ENCODE measurements at places on chromosomes 7 and 10.

GRCh38 chr10:50395851-50396250, 144.5 kb upstream of the ASAH2 start:
- no peak for DNase-seq

DNA sequence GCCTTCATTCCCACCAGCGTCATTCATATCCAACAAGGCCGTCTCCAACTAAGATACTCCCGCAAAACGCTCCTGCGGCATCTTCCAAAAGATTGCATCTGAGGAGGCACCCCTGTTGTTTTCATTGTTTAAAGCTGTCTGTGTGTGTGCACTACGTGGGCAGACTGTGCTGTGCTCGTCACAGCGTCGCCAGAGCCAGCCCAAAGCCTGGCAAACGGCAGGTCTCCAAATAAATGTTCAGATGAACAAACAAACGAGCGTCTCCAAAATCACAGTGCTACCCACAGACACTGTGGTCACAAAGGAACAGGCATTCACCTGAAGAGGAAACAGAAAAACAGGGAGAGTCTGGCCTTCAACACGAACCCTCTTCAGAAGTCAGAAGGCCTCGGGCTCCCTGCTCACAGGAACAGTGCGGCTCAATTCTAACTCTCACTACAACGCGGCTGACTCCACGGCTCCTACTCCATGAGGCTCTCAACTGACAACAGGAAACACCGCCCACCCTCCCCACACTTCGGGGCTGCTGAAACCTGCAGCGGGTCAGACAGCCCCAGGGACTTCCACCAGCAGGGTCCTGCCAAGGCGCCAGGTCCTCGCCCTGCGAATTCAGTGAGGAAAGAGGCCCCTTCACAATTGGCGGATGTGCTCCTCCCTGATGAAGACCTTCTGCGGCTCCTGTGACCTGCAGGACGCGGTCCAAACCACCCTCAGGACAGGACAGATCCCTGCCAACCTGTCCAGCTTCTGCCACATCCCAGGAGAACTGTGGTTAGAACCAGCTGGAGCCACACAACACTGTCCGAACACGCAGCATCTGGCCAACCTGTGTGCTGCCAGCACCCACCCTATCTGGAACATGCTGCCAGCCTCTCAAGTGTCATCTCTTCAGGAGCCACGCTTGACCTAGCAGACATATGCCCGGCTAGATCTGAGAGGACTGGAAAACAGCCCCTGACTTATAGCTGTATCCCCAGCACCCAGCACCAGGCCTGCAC, 36.1 kb downstream of the MAD1L1 start:
- DNase-seq, result no peak

DNA sequence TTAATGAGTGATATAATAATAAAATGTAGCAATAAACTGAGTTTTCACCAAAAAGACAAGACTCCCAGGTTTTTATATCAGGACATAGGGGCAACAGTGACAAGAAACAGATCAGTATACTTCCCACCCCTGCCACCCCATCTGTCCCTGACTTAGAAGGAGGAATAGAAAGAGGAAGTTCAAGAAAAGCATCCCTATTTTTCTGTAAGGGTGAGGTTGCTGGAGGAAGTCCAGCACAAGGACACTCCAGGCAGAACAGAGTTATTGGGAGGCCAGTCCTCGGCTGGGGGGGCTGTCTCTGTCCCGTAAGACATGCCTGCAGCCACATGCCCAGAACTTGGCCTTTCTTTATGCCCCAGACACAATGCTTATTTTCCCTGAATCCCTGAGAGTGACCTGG, 16.5 kb upstream of the TLX1 start:
- DNase-seq, result no peak

GRCh38 chr7:157009778-157010587, 480 bp downstream of the MNX1 start:
- no peak for DNase-seq
